ENCODE measurements at places on chromosomes 2 and 18. TPM values are rescaled to one million over a fixed set of nuclear protein-coding genes. Genes with fewer than 3 reads are reported as not detected.

Gene REG1A
- not detected for polyA plus RNA-seq

Gene KLHL14
- polyA plus RNA-seq, result not detected

Gene RBM45
- polyA plus RNA-seq, result 11.2 TPM

Gene SPP2
- not detected for polyA plus RNA-seq

Gene OTOS
- not detected for polyA plus RNA-seq

Gene PLA2R1
- polyA plus RNA-seq, result 13.2 TPM

Gene ACOXL
- 0.16 TPM for polyA plus RNA-seq

Gene STAT4
- polyA plus RNA-seq, result 1.6 TPM

- no peak for DNase-seq
- H3K27ac ChIP-seq, result peak overlapping the region; percentile 97
- peaks cover 45% of the 10 kb centered on the region for H3K4me1 ChIP-seq
- no peaks in the 10 kb centered on the region for H3K27me3 ChIP-seq
Observed at GRCh38 chr18:63454497-63454896, 22.3 kb upstream of the SERPINB5 start.

DNA sequence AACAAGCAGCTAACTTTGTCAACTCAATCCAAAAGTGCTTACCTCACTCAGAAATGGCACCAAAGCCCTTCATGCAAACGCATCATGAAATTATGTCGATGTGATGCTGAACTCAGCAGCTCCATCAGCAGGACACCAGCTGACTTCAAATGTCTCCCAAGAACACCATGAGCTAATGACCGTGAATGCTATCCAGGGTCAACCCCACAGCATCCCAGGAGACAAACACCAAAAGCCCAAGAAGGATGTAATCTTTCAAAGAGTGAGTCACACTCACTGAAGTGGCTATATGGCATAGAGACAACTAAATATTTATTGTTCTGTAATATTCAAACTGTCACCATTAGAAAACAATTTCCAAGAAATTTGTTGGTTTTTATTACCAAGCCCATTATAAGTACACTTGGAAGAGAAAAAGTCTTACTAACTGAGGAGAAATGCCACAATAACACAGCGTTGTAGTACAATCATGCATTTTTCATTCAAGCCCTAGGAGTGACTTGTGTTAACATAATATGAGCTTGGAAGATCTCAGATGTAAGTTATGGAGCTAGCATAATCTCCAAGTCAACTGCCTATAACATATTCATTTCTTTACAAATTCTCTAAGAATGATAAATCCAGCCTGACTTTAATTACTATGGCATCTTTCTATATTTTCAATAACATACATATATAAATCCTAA, 165.0 kb upstream of the CCDC68 start:
- no peak overlapping the region for H3K4me3 ChIP-seq
- H3K4me1 ChIP-seq, result no peaks in the 10 kb centered on the region
- DNase-seq, result no peak
- no peak overlapping the region for H3K27ac ChIP-seq

- no peaks in the 10 kb centered on the region for H3K4me1 ChIP-seq
- H3K27ac ChIP-seq, result no peak overlapping the region
- no peaks in the 10 kb centered on the region for H3K27me3 ChIP-seq
- no peaks in the 10 kb centered on the region for H3K36me3 ChIP-seq
- no peak for DNase-seq
Observed at GRCh38 chr18:52670896-52671295, 330.9 kb downstream of the DCC start.

DNA sequence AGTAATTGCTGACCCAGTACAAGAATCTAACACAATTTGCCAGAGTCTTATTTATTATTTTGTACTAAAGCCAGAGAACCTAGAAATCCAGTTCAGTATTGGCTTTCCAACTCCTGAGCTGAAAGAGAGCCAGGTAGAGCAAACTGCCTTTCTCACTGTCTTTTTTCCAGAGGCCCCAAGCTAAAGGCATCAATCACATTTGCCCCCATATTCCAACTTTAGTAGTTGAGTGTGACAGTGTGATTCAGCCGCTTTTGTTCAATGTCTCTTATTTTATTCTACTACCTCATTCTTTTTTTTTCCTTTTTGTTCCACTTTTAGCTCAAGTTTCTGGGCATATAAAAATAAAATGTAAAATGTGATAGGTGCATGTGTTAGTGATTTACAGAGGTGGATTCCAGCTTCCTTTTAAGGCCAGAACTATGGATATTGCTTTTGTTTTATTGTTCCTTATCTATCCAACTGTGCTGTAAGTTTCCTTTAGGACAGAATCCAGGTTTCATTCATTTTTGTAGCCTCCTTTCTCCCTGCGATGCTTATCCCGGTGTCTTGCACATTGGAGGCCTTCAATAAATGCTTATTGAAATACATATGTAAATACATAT, 153.0 kb downstream of the ZEB2 start:
- H3K27ac ChIP-seq, result no peak overlapping the region
- H3K27me3 ChIP-seq, result no peaks in the 10 kb centered on the region
- DNase-seq, result no peak
- no peaks in the 10 kb centered on the region for H3K36me3 ChIP-seq
- H3K4me3 ChIP-seq, result no peak overlapping the region

DNA sequence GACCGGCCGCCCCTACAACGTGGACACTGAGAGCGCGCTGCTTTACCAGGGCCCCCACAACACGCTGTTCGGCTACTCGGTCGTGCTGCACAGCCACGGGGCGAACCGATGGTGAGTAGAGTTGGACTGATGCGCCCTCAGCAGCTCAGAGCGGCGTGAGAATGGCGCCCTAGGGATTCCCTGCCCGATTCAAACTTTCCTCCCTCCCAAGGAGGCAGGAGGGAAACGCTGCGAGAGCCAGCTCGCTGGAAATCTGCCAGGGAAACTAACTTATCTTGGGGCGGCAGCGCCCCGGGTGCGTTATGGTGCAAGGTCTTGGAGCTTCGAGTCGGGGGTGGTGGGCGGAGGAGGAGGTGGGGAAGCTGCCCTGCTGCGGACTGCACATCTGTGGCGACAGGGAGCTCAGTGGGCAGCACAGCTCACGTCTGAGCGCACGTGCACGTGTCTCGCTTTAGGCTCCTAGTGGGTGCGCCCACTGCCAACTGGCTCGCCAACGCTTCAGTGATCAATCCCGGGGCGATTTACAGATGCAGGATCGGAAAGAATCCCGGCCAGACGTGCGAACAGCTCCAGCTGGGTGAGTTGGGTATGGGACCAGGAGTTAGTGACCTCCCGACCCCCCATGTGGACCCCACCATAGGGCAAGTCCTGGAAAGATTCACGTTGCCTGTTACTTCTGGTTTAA, 697 bp downstream of the ITGA4 start:
- H3K4me3 ChIP-seq, result peak overlapping the region; percentile 75
- H3K36me3 ChIP-seq, result no peaks in the 10 kb centered on the region
- H3K27me3 ChIP-seq, result peaks cover 3% of the 10 kb centered on the region
- DNase-seq, result no peak
- H3K4me1 ChIP-seq, result peaks cover 11% of the 10 kb centered on the region
- no peak overlapping the region for H3K27ac ChIP-seq

DNA sequence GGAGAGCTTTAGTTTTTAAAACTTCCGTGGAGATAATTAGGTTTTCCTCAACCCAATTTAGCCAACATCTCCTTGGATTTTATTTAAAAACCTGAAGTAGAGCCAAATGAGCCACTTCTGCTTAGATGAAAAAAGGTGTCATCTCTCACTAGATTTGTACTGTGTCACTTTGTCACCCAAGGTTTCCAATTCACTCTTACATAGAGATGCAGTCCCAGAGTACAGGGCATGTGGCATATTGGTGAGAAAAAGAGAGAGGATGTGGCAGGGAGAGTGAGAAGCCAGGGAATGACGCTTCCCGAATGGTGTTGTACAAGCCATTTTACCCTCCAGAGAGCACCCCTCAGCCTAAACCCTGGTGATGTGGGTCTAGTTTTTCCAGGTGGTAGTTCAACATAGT, 44.4 kb upstream of the CTLA4 start:
- H3K36me3 ChIP-seq, result no peaks in the 10 kb centered on the region
- peaks cover 3% of the 10 kb centered on the region for H3K27me3 ChIP-seq
- no peak overlapping the region for H3K4me3 ChIP-seq
- H3K27ac ChIP-seq, result no peak overlapping the region
- no peaks in the 10 kb centered on the region for H3K4me1 ChIP-seq

DNA sequence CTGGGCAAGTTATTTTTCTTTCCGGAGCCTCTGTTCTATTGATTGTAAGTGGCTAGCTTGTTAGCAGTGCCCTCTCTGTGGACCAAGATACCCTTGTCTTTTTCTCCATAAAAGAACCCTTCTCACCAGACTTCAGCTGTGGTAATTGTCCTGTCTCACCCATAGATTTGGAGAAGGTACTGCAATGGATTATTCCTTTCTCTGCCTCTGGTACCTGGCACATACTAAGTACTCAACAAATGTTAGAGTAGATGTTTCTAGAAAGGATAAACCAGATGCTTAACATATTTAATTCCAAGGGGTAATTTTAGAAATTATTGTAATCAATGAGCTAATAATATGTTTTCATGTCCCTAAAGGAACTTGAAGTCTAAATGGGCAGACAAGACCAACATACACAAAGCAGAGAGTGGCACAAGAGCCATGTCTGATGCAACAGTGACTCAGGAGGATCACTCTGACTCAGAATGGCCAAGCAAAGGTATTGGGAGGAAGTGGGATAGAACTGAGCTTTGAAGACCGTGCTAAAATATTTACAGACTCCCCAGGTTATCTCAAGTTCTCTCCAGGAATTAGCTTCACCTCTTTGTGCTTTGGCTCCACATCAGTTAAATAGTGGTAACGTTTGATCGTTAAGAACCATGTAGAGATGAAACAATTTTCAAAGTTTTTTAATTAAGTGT, 129.7 kb upstream of the OSR1 start:
- peaks cover 13% of the 10 kb centered on the region for H3K4me1 ChIP-seq
- peak; percentile 40 for DNase-seq
- no peaks in the 10 kb centered on the region for H3K27me3 ChIP-seq
- peak overlapping the region; percentile 45 for H3K27ac ChIP-seq
- no peak overlapping the region for H3K4me3 ChIP-seq
- H3K36me3 ChIP-seq, result no peaks in the 10 kb centered on the region

GRCh38 chr2:18378020-18378653, 182.3 kb downstream of the RDH14 start:
- no peaks in the 10 kb centered on the region for H3K36me3 ChIP-seq
- H3K27ac ChIP-seq, result no peak overlapping the region

GRCh38 chr2:219281588-219281987, 2.4 kb downstream of the DNAJB2 start:
- H3K36me3 ChIP-seq, result peaks cover 27% of the 10 kb centered on the region
- no peak for DNase-seq
- H3K27me3 ChIP-seq, result no peaks in the 10 kb centered on the region

DNA sequence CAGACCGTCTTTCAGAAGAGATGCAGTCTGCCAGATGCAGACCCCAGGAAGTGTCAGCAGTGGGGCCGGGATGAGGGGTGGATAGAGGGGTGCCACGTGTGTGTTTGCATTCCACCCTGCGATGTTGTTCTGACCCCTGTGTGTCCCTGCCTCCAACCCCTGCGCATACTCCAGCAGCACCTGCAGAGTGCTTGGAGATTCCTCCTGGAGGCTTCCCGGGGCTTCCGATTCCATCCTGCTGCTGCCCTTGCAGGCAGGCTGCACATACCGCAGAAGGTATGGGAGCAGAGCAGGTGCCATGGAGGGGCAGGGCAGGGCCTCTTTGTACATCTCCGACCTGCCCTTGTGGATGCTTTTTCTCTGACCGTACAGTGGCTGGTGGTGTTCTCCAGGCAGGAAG, 177.2 kb downstream of the SH3RF3 start:
- H3K4me1 ChIP-seq, result no peaks in the 10 kb centered on the region
- no peak overlapping the region for H3K27ac ChIP-seq
- peaks cover 13% of the 10 kb centered on the region for H3K27me3 ChIP-seq
- no peaks in the 10 kb centered on the region for H3K36me3 ChIP-seq
- no peak overlapping the region for H3K4me3 ChIP-seq
